GM12878 (cell line): ENCODE measurements at places on chromosomes 3 and 15.
A peak's percentile ranks its signal among the peaks of the same experiment; 100 is the strongest.

GRCh38 chr3:36714343-36715086 is 49.8 kb downstream of the DCLK3 start:
- DNase-seq = no peak

DNA sequence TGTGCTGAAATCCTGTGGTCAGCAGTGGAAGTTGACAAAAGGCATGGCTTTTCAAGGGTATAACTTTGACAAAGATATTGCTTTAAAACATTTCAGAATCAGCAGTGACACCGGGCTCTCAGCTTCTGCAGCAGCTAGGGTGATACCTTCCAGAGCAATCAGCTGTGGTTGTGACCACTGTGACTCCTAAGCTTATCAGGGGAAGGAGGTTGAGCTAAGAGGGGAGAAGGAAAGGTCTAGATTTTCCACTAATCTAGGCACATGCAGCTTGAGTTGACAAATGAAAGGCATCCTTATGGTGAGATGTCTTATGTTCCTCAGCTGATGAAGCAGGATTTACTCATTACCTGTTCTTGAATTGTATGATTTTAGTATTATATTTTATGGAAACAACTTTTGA is 16.3 kb upstream of the LRRFIP2 start:
- DNase-seq = no peak

DNA sequence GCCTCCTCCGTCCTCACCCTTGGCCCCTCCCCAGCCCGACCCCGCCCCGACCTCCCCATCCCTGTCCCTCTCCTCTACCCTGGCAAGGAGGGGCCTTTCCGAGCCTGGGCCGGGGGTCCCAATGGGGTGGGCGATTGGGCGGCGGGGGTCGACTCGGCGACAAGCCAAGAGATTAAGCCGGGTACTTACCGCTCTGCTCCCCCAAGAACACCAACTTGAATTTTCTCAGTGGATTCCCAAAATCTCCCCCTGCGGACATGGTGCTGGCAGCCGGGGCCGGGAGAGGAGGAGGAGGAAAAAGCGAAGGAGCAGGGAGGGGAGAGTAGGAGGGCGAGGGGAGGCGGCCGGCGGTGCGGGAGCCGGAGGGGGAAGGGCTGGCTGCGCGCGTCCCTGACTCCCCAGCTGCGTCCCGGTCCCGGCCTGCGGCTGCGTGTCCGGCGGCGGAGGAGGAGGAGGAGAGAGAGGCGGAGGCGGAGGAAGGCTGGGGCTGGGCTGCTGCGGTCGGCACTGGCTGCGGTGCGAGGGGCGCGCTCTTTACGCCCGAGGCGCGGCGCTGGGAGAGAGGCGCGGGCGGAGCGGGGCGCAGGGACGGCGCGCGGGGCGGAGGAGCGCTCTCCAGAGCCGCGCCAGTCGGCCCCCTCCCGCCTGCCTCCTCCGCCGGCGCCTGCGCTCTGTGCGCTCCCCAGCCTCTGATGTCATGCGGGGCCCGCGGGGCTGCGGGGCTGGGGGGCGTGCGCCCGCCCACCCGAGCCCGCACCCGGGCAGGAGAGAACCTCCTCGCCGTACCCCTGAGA is at the start of gene RAB6B:
RAB6B (minus strand) TSS at position 675 of the 794 bp plus-strand sequence; CDS start at position 259, 416 bp downstream.
- no peak for DNase-seq

DNA sequence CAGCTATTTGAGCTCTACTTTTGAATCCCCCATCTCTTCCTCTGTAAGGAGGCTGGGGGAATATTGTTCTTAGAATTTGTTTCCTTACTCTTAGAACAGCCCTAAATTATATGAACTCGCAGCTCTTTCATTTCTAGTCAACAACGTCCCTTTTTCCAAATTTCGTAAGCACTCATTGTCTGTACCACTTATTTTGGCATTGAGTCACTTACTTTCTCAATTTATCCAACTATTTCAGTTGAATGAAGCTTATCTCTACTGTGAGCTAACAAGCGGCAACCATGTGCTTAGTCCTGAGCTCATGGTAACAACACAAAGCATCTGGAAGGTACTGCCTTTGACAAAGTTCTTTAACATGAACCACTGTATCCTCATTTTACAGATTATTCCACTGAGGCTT is 191.1 kb downstream of the GREM1 start:
- no peak for DNase-seq

- DNase-seq = no peak
Measured at GRCh38 chr15:23065836-23066235, 26.5 kb upstream of the TUBGCP5 start.

DNA sequence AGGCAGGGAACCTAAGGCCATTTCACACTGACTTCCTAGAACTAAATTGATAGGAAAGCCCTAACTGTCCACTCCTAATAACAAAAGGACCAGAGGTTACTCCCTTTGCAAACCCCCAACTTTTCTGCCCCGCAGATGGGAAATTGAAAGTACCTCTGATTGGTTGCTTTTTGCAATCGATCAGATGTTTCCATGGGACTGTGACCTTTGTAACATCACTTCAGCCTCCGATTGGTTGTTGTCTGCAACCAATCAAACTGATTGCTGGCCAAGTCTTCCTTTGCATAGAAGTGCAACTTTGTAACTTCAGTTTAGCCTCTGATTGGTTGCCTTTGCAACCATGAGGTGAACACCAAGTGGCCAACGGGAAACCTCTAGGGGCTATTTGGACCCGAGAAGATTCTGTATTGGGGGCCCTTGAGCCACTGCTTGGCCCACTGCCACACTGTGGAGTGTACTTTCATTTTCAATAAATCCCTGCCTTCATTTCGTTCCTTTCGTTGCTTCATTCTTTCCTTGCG is 11.3 kb upstream of the KNL1 start:
- DNase-seq = no peak

- peak; percentile 83 for DNase-seq
Measured at GRCh38 chr15:31352911-31353811, 26.5 kb downstream of the KLF13 start.

DNA sequence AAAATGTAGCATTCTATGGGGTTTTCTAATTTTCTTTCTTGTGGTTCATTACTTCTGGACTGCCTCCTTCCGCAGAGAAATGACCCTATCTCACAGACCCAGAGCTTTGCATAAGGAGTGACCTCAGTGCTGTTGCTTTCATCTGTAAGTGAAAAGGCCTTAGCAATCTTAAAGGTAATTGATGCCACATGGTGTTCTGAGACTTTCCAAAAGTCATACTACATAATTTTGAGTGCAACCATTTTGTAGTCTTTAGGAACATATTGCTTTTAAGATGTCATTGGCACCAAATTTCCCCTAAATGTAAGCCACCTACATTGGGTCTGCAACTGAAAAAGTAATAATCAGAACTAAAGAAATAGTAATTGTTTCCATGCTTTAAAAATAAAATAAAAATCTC is 9.2 kb upstream of the HHLA2 start:
- no peak for DNase-seq

- DNase-seq = no peak
Measured at GRCh38 chr3:51681453-51681852, 10.4 kb downstream of the TEX264 start.

GRCh38 chr15:99137877-99138276 is 33.0 kb downstream of the SYNM start:
- DNase-seq = no peak

GRCh38 chr3:157531771-157532170 is 28.6 kb upstream of the VEPH1 start:
- DNase-seq = no peak

- DNase-seq = no peak
Measured at GRCh38 chr3:62090519-62090918, 282.8 kb downstream of the FEZF2 start.

- DNase-seq = no peak
Measured at GRCh38 chr15:66214246-66214645, 39.3 kb downstream of the MEGF11 start.

DNA sequence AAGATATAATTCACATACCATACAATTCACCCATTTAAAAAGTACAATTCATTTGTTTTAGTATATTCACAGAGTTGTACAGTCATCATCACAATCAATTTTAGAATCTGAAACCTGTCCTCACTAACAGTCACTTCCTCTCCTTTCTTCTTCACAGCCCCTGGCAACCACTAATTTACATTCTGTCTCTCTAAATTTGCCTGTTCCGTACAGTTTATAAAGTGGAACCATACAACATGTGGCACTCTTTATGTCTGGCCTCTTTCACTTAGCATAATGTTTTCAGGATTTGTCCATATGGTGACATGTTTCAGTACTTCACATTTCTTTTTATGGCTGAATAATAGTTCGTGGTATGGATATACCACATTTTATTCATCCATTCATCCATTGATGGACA is 22.7 kb downstream of the ERICH6 start:
- DNase-seq = peak; percentile 48

DNA sequence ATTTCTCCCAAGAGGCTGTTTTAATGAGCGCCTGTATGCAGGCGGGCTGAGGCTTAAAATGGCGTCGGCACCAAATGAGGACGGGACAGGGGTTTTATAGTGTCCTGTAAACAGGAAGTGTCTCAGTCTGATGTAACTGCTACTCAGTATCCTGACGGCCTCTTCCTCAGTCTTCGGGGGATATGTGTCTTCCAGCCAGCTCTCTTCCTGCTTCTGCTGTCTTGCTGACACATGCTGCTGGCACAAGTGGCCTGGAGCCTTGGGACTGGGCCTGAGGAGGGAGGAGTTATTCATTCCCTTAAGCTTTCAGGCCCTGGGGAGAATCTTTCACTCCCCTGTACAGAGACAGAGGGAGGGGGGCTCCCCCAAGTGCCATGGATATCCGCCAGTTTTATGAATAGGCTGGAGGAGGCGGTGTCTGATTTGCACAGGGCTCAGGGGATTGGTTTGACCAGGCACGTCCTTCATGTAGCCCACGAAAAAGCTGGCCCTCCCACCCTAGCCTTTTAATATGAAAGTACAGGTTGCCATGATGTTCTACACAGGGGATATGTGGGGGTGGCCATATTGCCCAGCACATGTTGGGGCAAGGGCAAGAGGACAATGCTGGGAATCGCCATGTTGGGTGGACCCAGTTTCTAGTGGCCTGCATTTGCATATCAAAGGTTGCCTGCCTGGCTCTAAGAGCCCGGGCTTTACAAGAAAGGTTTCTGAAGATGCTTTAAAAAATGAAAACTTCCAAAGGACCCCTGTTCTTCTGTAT is 19.9 kb downstream of the NDUFB4 start:
- no peak for DNase-seq
